ENCODE measurements at places on chromosomes 12 and 14.

DNA sequence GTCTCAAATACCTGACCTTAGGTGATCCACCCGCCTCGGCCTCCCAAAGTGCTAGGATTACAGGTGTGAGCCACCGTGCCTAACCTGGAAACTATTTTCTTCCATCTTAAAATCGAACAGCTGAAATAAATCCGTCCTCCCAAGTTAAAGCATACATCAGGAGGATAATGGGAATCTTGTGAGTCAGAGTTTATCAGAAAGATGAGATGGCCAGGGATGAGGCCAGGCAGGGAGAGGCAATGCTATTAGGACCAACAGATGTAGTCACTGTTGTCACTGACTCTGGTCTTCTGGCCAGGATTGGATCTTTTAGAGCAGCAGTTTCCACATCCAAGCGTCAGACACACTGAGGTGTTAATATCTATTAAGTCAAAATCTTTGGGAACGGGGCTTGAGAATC, 61.7 kb upstream of the USP44 start:
- DNase-seq: no peak

- DNase-seq: no peak
Measured at GRCh38 chr14:37650356-37651037, 55.1 kb downstream of the TTC6 start.

DNA sequence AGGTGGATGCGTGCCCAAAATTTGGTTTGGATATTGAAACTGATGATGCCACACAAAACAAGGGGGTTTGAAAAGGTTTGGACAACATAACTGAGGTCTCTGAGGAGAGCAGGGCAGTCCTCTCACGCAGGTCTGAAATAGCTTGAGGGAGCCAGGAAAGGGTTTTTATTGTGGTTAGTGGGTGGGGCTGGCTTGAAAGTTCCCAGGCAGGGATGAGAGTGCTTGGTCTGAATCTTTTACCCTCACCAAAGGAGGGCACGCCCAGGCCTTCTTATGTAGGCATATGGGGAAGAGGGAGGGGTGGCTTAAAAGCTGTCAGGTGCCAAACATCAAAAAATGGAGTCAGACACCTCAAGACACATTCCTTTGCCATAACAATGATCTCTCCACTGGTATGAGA, 493.1 kb upstream of the CCDC196 start:
- DNase-seq: no peak

- no peak for DNase-seq
Measured at GRCh38 chr12:64009321-64010068, 165.0 kb downstream of the SRGAP1 start.

GRCh38 chr14:102486513-102487203, 22.9 kb downstream of the ANKRD9 start:
- no peak for DNase-seq

- DNase-seq: no peak
Measured at GRCh38 chr14:61560323-61560722, 135.0 kb upstream of the HIF1A start.

DNA sequence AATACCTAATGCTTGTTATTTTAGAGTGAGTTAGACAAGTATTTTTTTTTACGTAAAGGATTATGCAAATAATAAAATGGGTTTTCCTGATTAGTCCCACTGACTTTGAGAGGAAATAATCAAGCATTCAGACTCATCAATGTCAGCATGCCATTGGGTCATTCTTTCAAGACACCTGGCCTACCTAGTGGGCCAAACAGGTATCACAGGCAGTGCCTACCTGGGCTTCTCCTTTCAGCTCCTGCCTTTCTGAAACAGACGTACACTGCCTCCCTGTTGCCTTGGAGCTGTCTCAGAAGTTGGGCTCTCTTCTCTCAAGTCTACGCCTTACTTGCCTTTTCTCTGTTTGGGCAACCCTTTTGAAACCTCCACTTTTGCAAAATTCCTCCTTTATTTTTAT, 545.6 kb downstream of the SNAPC1 start:
- no peak for DNase-seq
